Activated T-helper 1 cell treated with Interleukin-2 at 50 U/mL for 16 hours (primary cell): ENCODE measurements at places on chromosomes 11 and 22.

GRCh38 chr22:29587938-29588699 is 7.2 kb upstream of the NIPSNAP1 start:
- no peak for DNase-seq

DNA sequence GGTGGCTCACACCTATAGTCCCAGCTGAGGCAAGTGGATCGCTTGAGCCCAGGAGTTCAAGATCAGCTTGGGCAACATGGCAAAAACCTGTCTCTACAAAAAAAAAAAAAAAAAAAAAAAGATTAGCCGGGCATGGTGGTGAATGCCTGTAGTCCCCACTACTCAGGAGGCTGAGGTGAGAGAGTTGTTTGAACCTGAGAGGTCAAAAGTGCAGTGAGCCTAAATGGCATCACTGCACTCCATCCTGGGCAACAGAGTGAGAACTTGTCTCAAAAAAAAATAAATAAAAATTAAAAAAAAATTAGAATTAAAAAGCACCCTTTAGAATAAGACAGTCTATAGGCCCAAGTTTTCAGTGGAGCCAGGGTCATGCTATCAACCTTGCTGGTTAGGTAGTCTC is 95.5 kb downstream of the PDHX start:
- DNase-seq: no peak

DNA sequence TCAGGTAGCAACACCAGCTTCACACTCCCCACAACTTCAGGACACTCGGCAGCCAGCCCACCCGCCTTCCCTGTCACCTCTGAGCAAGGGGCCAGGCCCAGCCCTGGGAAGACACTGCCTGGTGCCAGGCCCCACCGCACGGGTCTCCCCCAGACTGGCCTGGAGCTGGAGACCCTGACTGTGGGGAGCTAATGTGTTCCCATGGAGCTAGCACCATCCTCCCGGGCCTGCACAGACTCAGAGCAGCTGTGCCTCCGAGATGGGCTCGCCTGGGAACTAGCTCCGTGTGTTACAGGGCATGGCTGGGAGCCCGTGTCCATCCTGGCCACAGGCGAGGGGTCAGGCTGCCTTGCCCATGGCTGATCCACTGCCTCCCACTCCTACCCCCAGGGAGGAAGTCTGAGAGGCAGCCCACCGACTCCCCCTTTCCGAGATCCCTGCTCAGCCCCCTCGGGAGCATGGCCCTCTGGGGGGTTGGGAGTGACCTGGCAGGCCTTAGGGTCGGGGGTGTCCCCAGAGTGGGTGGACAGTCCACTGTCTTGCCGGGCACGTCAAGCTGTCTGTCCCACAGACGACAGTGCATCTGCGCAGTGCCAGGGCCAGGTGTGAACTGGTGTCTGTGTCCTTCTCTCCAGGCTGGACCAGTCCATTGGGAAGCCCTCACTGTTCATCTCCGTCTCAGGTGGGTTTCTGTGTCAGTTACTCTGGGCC is 76.7 kb upstream of the KCNQ1OT1 start:
- DNase-seq: no peak

- no peak for DNase-seq
These were observed 1.3 kb upstream of the INSC start for GRCh38 chr11:15113381-15113780.

DNA sequence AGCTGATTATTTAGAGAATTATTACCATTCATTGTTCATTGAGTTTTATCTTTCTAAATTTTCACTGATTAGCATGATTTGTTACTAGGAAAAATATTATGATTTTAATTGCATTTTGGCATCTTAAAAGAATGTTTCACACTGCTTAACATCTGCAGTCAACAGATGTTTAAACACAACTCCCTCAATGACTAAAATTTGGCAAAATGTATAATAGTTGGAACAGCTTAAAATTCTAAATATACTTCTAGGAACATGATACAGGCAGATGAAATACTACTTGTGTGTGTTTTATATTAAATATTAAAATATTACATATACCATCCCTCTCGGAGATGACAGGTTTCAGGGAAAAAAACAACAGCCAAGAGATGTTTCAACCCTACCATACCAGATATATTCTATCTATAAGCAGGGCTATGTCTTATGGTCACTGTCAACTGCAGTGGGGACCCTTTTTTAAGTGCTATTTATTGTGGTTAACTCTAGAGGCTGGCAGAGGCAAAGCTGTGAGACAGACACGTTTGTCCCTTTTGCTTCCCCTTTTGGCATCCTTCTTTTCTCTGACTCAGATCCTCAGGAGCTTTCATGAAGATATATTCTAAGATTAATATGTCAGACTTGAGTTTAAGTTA is 81.9 kb downstream of the BDNF start:
- no peak for DNase-seq

DNA sequence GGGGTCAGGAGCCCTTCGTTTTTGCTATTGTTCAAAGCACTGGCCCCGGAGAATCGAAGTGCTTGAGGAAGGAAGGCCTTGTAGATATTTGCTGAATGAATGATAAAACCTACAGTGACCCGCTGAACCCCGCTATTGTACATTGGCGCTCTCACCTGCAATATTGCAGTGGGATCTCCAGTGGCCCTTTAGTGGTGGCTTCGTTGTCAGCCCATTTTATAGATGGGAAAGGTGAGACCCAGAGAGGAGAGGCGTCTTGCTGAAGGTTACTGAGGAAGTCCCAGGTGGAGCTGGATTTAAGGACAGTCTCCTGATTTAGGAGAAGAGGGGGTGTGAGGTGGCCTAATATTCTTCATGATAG is 1.2 kb downstream of the CDC42EP2 start:
- DNase-seq: no peak

DNA sequence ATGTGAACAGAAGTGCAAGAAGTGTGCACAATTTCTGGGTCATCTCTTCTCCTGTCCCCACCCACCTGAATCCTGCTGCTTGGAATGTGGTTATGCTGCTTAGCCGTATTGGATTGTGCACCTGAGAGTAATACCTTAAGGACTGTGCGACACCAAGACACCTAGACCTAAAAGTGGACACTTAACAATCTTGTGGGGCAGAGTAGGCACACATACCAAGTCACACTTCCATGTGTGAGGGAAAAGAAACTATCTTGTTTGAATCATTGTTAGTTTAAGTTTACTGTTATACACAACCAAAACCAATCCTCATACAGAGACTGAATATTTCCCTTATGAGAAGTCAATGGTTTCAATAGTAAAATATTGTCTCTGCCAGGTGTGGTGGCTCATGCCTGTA is 93.7 kb downstream of the CCDC83 start:
- no peak for DNase-seq

- DNase-seq: peak; percentile 86
These were observed 1.4 kb upstream of the GGA1 start for GRCh38 chr22:37607010-37607934.

- DNase-seq: no peak
These were observed 55.7 kb upstream of the FAT3 start for GRCh38 chr11:92168936-92169335.

DNA sequence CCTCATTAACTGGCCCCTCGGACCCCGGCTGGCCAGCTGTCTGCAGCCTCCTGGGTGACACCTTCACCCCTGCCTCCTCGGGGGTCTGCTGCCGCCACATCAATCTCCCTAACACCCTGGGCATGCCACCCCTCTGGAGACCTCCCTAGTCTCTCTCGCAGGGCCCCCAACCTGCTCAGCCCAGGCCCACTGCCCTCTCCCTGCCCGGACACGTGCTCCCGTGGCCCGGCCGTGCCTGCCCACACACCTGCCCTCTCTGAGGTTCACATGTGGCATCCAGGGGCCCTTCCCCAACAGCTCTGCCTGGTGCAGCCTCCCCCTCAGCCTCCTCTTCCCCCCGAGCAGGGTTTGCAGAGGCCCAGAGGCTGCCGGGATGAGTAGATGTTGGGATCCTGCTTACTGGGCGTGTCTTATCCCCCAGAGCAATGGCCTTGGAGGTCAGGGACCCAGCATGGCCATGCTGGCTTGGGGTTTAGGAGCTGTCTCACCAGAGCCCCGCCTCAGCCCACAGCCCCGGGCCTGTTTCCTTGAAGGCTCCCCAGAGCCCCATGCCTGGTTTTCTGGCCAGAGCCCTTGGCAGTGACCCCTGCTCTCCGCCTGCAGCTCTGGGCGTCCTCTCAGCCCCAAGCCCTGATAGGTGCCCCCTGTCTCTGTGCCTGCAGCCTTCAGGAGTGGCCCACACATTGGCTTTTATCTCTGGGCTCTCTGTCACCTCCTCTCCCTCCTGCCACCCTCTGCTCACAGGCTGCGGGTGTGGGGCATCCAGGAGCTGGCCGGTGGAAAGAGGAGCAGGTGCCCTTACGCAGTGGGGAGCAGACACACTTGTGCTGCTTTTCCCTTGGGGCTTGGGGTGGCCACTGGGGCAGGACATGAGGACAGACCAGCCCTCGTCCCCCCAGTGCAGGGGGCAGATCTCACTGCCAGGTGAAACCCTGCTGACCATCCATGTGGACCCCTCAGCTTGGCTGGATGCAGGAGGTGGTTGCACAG is 25.7 kb upstream of the SEPTIN5 start:
- no peak for DNase-seq

DNA sequence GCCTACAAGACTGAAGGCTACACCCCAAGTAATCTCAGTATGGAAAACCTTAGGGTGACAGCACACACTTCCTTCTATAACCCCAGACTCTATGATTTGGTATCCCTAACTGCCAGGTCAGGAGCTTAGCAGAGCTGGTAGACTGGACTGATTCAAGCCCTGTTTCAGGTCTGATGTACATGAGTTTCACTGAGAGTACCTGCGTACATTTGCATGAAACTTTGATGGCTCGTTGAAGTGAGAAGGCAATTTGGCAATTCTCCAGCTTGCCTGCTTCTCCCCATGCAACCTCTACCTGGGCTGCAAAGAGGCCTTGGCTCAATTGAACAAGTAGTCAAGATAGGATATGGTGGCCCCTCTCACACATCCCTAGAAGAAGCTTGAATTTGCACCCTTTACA is 10.2 kb downstream of the FIBIN start:
- no peak for DNase-seq

GRCh38 chr22:18987765-18988164 is 51.7 kb upstream of the PRODH start:
- no peak for DNase-seq

DNA sequence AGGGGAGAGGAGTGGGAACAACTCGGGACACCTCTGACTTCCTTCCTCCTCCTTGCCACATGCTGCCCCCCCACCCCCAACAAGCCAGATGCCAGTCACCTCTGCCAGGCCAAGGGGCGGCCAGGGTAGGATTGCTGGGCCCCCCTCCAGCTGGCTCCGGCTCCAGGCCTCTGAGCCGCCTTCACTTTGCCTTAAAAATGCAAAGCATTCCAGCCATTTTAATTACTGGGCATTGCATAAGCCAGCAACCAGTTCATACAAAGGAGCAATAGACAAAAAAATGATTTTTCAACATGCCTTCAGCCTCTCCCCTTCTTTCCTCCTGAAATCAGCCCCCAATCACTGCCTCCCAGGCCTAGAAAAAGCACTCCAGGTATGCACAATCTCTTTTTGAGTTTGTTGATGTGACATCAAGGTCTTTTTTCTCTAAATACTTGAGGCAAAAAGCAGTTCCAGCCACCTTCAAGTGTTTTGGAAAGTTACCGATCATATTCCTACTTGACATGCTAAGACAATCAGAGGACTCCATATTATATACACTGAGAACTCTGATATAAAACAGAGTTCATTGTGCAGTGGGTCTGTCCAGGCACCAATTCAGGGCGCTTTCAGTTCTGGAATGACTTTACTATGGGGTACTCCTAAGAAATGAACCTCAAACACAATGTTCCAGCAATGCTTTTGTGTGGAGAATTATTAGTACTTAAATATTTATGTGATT is 12.4 kb upstream of the TIMP3 start:
- no peak for DNase-seq

GRCh38 chr11:126948563-126948962 is 52.0 kb downstream of the KIRREL3 start:
- DNase-seq: no peak

DNA sequence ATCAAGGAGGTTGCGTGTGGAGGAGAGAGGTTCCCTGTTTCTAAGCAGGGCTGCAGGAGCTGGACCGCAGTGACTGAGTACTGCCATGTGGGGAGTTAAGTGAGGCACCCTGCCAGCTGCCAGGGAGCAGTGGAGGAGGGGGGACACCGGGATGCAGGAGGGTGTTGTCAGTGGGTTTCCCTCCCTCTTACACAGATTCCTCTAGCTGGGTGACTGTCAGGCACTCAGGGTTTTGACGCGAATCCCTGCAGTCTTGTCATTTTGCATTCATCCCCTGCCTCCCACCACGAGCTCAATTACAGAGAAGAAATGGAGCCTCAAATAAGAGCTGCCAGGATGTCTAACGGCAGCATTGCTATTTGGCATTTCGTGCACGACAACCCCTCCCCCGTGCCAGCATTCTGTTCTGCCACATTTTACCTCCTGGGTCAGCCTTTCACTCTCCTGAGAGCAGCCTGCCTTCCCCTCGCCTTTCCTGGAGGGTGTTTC is 119.8 kb upstream of the SORL1-AS1 start:
- no peak for DNase-seq

- no peak for DNase-seq
These were observed 75.0 kb upstream of the TENM4 start for GRCh38 chr11:79515781-79516180.

GRCh38 chr11:13674799-13675509 is 6.5 kb downstream of the FAR1 start:
- DNase-seq: no peak

- DNase-seq: no peak
These were observed 1411.9 kb upstream of the RAG2 start for GRCh38 chr11:38009932-38010331.

DNA sequence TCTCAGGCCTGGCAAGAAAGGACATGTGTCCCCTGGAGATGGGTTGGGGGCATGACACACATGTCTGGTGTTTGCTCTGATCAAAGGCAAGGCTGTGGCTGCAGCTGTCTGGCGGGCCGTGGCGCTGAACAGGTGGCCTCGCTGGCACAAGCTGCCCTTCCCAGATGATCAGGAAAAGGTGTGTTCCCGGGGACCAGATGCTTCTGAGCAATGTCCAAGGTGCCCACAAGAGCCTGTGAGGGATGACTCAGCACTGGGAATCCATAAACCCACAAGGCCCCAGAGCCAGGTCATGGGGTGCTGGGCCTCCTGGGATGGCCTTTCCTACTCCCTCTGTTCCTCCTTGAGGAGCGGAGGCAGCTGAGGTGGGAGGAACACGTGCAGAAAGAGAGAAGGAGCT is 9.7 kb upstream of the LRP5 start:
- DNase-seq: no peak

DNA sequence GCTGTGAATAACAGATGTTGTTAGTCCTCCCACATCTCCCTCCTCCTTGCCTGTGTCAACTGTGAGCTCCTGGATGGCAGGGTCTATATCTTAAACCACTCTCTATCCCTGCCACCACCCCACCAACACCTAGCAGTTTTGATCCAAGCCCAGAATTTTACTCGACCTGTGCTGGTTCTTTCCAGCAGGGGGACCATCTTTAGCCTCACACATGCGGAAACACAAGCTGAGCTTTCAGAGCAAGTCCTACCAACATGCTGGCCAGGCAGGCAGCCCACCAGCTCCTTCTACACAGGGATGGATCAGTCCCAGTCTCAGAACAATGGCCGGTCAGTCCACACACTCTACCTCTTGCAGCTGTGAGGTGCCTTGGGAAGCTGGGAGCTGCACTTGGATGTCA is 231.5 kb downstream of the NXPE2 start:
- DNase-seq: no peak

- peak; percentile 19 for DNase-seq
These were observed at the start of gene P4HA3 for GRCh38 chr11:74311352-74311926. P4HA3 (minus strand) TSS chr11:74311640; CDS start chr11:74311611, 29 bp downstream.

GRCh38 chr11:62702246-62702645 is 5.0 kb downstream of the BSCL2 start:
- DNase-seq: no peak
